ENCODE measurements at places on chromosomes 7 and 10.

GRCh38 chr10:118913825-118914224 lies 115.7 kb upstream of the NANOS1 start:
- no peak for DNase-seq

DNA sequence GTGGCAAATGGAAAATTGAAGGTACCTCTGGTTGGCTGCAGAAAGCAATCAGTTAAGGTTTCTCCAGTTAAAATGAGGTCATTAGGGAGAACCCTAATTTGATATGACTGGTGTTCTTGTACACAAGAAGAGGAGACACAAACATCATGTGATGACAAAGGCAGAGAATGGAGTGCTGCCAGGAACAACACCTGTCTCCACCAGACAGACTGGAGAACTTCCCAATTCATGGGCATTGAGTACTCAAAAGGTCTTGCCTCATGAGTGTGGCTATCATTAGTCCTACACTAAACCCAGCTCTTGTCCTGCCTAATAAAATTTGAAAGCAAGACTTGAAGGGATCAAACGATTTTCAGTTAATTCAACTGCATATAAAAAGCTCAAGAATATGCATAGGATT lies 152.6 kb downstream of the PTPN20 start:
- DNase-seq = peak; percentile 72

DNA sequence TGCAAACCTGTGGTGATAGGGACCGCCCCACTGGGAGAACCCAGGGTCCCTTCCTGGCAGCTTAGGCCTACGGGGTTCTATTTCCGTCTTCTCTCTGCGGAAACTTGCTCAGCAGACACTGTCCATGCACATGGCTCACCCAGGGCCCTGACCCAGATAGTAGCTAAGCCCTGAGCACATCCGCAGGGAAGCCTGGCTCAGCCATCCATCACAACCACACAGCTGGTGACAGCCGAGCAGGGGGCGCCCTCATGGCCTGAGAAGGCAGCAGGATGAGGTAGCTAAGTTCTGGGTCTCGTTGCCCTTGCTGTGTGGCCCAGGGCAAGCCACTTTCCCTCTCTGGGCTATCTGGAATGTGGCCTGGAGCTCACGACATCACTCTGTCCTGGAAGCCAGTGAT lies 23.3 kb downstream of the NPTX2 start:
- no peak for DNase-seq

- DNase-seq = no peak
Observed at GRCh38 chr10:116143673-116144222, 129.3 kb downstream of the GFRA1 start.

- no peak for DNase-seq
Observed at GRCh38 chr7:16743236-16743635, 10.3 kb upstream of the TSPAN13 start.

DNA sequence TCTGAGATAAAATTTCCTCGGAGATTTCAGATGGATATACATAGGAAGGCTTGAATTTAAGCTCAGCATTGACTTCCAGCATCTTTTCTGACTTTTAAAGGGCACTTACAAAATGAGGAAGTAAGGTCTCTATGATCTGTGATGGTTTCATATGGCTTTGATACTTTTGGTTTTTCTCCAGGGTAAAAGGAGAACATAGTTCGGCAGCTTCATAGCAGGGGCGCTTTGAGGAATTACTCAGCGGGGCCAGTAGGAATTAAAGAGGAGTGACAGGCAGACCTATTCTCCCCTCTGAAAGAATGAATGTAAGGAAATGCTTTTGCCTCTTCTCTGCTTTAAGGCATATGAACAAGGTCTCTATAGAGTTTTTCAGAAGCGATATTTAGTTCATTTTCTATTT lies 80.0 kb upstream of the PCDH15 start:
- DNase-seq = no peak

DNA sequence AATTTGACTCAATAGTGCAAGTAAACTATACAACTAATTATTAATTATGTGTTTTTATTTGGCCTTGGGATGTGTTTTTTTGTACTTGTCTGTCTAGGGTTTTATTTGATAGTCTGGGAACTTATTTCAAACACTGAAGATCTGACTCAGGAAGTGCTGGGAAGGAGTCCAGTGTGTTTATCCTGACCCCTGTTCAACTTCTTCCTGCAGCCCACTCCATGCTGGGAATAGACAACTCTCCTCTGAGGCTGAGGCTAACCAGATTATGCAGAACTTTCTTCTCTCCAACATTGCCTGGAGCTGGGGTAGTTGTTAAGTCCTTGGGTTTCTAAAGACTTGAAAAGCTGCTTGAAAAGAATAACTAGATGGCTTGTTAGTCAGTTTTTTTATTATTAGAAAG lies 6.9 kb downstream of the CISD1 start:
- DNase-seq = no peak

GRCh38 chr7:143286522-143286890 lies 1.6 kb upstream of the CASP2 start:
- no peak for DNase-seq

DNA sequence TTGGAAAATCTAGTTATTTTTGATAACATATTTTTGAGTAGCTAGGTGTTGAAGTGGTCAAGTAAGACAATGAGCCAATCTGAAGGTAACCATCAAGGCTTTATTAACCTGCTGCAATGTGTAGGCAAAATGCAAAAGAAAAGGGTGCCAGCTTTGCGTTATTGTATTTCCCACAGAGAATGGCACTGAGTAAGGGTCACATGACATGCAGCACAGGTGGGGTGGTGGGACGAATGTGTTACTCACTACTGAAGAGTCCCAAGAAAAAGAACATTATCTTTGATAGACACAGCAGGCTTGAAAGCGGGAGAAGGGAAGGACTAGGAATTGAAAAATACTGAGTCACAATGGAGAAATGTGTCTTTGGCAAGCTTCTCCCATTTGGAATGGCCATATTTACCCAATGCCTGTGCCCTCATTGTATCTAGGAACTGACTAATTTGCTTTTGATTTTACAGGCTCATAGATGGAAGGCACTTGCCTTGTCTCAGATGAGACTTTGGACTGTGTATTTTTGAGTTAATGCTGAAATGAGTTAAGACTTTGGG lies 898.6 kb upstream of the POT1 start:
- no peak for DNase-seq

- DNase-seq = no peak
Observed at GRCh38 chr7:127828843-127829500, 177.0 kb downstream of the SND1 start.

DNA sequence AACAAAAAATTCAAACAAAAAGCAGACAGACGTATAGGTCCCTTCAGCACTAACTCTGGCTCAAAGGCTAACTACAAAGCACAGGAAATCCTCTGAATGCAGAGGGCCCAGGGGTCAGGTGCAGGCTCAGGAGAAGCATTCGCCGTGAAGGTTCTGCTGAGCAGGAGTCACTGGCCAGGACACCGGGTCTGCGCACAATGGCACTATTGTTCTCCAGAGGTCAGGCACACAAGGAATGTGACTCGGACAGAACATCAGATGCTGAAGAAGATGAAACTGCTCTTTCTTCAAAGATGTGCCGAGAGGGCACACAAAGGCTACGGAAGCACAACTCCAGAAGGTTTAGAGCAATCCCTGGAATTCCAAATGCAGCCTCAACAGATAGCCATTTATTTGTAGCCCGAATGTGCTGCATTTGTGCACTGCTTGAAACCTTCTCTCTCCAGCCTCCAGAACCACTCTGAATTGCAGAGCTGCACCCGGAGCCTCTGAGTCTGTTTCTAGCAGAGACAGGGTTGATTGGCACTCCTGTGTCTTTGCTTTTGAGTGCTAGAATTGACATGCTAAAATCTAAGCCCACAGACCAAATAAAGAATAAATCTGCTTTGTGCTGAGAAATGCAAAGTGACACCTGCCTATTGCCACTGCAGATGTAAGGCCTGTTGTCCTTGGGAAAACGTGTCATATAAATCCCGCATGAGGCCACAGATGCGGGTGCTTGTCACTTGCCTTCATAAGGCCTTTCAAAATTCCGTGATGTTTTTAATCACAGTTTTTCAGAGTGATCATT lies 85.4 kb upstream of the AFAP1L2 start:
- no peak for DNase-seq

GRCh38 chr7:45007571-45008328 lies 7.7 kb downstream of the CCM2 start:
- no peak for DNase-seq

DNA sequence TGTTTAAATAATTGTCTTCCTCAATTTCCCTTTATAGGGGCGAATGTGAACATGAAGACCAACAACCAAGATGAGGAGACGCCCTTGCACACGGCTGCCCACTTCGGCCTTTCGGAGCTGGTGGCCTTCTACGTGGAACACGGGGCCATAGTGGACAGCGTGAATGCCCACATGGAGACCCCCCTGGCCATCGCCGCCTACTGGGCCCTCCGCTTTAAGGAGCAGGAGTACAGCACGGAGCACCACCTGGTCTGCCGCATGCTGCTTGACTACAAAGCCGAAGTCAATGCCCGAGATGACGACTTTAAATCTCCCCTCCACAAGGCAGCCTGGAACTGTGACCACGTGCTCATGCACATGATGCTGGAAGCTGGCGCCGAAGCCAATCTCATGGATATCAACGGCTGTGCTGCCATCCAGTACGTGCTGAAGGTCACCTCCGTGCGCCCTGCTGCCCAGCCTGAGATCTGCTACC lies 42.1 kb downstream of the ASB4 start:
- DNase-seq = no peak

- no peak for DNase-seq
Observed at GRCh38 chr10:122632031-122632430, 67.6 kb downstream of the C10orf120 start.

- DNase-seq = no peak
Observed at GRCh38 chr10:30818854-30819253, 189.3 kb upstream of the LYZL2 start.

- no peak for DNase-seq
Observed at GRCh38 chr7:81170291-81170690, 251.4 kb upstream of the SEMA3C start.

- DNase-seq = no peak
Observed at GRCh38 chr7:84363741-84364140, 169.2 kb upstream of the SEMA3A start.

- DNase-seq = no peak
Observed at GRCh38 chr7:149479568-149479967, 18.0 kb downstream of the ZNF746 start.

DNA sequence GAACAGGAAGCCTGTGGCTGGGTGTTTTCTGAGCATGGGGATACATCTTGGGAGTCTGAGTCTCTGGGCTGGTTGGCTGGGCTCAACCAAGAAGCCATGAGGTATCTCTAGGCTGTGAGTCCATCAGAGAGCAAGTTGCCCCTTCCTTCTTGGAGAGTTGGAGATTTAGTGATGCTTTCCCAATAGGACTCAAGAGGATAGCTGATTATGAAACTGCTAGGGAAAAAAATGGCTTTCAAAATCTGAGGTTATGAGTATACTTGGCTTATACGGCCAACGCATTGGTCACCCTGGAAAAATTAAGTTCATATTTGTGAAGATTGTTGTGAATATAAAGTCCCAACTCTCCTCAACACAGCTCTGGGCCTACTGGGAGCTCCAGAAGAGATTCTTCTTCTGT lies 162.7 kb upstream of the KMT2E start:
- DNase-seq = no peak

GRCh38 chr10:35276889-35277288 lies 59.4 kb upstream of the CCNY start:
- no peak for DNase-seq

DNA sequence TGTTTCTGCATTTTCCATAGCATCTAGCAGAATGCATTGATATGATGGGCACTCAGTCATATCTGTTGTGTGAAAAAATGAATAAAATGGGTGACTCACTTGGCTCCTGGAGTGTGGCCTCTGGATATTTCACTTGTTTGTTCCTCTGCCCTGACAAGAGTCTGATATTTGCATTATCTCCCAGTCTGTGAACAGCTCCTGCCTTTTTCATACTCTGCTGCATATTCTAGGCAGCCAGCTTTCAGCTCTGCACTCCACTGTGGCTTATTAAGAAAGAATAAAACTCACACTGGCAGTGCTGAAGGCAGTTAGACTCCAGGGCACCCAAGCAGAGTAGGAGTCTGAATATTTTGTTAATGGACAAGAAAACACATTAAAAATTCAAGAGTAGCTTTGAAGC lies 623.9 kb downstream of the SORCS1 start:
- no peak for DNase-seq

DNA sequence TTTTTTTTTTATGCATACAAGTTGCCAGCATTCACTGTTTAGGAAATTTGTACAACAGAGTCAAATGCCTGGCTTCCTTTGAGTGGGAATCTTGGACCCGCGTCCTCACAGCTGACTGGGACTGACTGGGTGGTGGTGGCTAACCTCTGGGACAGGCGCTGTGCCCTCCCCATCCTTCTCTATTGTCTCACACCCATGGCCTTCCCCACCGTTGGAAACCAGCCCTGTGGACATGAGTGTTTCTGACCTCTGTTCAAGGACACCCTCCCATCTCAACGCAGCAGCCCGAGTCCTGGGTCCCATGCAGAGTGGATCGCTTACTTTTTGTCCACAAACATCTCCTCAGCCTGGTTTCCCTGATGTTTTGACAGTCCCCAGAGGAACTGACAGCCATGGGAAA lies 125.1 kb upstream of the PPIF start:
- DNase-seq = no peak

GRCh38 chr10:63711361-63711760 lies 190.2 kb downstream of the REEP3 start:
- peak; percentile 82 for DNase-seq

- no peak for DNase-seq
Observed at GRCh38 chr7:121420976-121421375, 24.9 kb upstream of the FAM3C start.

DNA sequence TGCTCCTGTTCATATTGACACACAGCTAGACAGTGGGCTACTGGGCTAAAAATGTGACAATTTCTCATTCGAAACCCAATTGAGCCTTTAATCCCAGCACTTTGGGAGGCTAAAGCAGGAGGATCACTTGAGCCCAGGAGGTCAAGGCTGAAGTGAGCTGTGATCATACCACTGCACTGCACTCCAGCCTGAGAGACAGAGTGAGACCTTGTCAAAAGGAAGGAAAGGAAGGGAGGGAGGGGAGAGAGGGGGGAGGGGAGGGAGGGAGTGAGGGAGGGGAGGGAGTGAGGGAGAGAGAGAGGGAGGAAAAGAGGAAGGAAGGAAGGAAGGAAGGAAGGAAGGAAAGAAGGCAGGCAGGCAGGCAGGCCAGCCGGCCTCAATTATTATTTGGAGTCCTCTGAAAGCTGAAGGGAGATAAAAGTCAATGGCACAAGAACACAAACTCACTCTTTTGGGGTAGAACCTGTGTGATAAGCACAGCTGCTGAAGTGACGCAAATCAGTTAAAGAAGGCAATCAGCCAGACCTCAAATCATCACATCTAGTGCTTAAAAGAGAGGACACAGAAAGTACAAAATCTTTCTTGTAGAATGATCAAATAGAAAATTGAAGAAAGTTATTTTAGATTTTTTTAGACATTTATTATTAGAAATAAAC lies 98.1 kb downstream of the CCDC71L start:
- no peak for DNase-seq

All from cerebellar cortex (tissue), 1 donor.